DMS79 treated with DMSO at 0.1 percent for 48 hours (cell line): ENCODE measurements at places on chromosomes 1 and 21.

- DNase-seq = no peak
Observed at GRCh38 chr1:184990204-184990603, 15.9 kb upstream of the NIBAN1 start.

DNA sequence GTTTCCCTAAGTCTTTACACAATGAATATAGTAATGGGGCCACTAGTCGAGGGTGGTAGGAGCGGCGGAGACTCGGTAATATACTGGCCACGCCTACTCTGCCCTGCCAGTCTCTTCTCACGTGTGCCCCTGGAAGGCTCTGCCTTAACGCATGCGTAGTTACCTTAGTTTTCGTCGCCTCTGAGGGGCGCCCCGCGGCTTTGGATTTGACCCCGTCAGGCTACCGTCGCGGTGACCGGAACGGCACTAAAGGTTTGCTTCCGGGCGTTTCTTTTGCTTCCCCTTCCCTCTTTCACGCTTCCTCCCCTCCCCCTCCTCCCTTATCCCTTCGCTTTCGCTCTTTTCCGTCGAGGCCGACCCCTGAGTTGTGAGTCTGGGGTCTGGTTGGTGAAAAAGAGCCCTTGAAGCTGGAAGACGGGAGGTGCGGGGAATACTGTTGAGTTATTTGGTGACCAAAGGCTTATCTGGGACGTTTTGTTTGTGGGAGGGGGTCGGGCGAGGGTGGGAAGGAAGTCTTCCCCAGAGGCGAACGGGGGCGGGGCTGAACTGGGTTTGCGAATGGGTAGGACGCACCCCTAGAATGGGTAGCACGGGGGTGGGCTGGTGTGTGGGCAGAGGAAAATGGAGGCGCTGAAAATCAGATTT lies at the start of gene SETDB1:
SETDB1 (plus strand) TSS at position 267 of the 645 bp plus-strand sequence. CDS start 1,352 bp downstream, outside the sequence.
- DNase-seq = peak; percentile 98

DNA sequence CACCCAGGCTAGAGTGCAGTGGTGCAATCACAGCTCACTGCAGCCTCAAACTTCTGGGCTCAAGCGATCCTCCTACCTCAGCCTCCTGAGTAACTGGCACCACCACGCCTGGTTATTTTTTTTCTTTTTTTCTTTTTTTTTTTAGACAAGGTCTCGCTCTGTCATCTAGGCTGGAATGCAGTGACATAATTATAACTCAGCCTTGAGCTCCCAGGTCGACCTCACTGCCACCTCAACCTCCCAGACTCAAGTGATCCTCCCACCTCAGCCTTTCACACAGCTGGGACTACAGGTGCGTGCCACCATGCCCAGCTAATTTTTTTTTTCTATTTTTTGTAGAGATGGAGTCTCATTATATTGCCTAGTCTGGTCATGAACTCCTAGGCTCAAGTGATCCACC lies 66.9 kb upstream of the ECE1 start:
- no peak for DNase-seq

- DNase-seq = no peak
Observed at GRCh38 chr1:59055908-59056719, 240.8 kb upstream of the FGGY start.

- no peak for DNase-seq
Observed at GRCh38 chr1:174273190-174273589, 113.9 kb downstream of the RABGAP1L start.

GRCh38 chr1:41249319-41249718 lies 7.2 kb upstream of the SCMH1 start:
- DNase-seq = peak; percentile 86

- DNase-seq = no peak
Observed at GRCh38 chr1:223230161-223230881, 87.3 kb upstream of the TLR5 start.

GRCh38 chr1:212457740-212458338 lies 25.1 kb downstream of the NENF start:
- DNase-seq = peak; percentile 42

GRCh38 chr1:34898330-34898761 lies 31.1 kb downstream of the DLGAP3 start:
- DNase-seq = peak; percentile 55

- DNase-seq = peak; percentile 74
Observed at GRCh38 chr1:67686267-67687197, 1.5 kb downstream of the GADD45A start.

- DNase-seq = no peak
Observed at GRCh38 chr1:183922197-183922596, 115.3 kb downstream of the COLGALT2 start.

- no peak for DNase-seq
Observed at GRCh38 chr1:205802060-205802459, 10.9 kb downstream of the SLC41A1 start.

DNA sequence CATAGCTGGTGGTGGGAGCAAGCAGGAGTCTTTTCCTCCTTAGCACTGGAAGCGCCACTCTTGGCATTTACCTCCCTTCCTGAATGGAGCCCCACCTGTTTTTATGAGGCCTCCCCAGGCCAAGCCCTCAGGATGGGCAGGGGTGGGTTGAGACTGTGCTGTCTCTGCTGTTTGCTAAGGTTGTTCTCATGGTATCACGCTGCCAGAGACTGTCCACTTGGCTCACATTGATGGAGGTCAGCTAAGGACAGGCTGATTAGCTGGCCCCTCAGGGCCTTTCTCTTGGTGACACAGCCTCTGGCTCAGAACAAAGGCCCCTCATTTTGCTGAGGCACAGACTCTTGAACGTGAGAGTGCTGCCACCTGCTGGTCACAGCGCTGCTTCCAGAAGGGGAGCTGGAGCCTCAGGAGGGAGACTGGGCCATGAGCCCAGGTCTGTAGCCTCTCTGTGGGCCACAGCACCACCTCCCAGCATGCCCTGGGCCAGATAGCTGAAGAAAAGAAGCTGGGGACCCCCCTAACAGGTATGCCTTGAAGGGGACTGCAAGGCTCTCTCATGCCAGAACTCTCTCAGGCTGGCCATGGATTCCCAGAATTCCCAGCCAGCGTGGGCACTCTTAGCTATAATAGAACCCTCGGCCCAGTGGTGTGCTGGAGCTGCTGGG lies 85.6 kb downstream of the CD58 start:
- peak; percentile 76 for DNase-seq

GRCh38 chr1:224502459-224503160 lies 68.0 kb upstream of the WDR26 start:
- no peak for DNase-seq

- DNase-seq = peak; percentile 85
Observed at GRCh38 chr1:51622455-51622913, 5.6 kb downstream of the OSBPL9 start.

- no peak for DNase-seq
Observed at GRCh38 chr1:52238887-52239707, 97.2 kb downstream of the ZFYVE9 start.

DNA sequence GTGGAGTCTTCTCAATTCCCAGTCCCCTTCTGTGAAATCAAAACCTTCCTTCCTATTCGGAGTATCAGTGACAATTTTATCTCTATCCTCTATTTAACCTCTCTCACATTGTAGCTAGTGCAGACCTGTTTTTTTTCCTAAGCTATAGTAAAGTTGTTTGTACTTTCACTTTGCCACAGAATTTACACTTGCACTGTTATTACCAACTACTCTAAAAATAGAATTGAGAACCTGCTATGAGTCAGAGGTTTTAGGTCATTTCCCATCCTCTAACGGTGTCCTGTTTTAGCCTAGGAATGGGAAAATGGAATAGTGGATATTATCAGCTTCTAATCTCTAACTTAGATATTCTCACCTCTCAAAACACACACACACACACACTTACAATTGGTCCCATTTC lies 862.7 kb downstream of the NCAM2 start:
- no peak for DNase-seq

- DNase-seq = no peak
Observed at GRCh38 chr1:77975386-77975785, 3.5 kb downstream of the FUBP1 start.

DNA sequence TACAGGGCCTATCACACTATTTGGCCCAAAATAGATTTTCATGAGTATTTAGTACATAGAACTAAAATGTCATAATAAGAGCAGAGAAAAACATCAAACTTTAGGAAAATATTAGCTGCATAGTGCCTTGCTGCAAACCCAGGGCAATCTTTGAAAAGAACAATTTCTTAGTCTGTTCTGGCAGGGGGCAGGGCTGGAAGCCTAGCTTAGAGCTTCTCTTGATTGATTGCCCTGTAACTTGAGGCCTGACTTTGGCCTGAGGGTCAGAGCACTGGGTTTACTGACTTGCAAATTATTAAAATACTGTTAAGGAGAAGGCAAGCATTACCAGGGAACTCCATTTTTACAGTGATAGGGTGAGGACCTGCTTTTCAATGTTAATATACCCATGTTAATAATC lies 115.8 kb upstream of the SPAG17 start:
- no peak for DNase-seq

GRCh38 chr1:3382326-3383057 lies 72.0 kb upstream of the ARHGEF16 start:
- no peak for DNase-seq

DNA sequence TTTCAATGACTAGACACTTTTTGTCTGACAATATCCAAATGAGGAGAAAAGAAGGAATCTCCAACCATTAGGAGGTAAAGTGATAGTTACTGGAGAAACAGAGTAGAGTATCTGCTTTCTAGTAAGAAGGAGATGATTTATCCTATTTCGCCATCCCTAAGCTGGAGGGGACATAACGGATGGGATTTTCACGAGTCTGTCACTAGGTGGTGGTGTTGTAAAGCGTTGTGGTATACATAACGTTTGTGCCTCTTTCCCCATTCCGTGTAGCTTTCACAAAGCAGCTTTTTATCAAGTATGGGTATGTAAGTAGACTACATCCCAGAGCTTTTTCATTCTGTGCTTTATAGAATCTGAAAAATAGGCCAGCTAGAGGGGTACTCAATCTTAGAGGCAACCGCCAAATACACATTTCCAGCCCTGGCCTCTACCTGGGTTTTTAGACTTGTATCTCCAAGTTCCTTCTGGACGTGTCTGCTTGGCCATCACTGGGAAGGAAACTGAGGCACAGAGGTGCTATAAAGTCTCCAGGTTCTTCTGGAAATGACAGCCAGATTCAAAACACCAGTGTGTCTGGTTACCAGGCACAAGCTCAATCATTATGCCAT lies 33.3 kb upstream of the FAM3B start:
- DNase-seq = peak; percentile 78

- no peak for DNase-seq
Observed at GRCh38 chr1:22527122-22527521, 36.2 kb upstream of the EPHA8 start.

- DNase-seq = peak; percentile 97
Observed at GRCh38 chr1:89147678-89148658, 22.1 kb upstream of the GBP2 start.

DNA sequence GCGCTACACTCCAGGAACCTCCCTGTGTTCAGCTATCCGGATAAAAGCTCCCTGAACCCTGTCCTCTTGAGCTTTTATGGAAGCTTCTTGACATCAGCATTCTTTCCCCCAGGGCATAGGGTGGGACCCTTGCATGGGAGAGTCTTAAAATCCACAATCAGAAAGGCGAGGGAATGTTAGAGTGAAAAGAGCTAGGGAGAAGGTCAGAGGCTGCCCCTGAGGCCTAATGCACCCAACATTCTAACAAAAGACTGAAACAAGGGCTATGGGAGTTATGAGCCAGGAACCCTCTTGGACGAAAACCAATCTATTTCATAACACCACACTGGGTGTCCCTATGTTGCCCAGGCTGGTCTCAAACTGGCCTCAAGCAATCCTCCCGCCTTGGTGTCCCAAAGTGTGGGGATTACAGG lies 36.7 kb downstream of the NEK2 start:
- DNase-seq = no peak

DNA sequence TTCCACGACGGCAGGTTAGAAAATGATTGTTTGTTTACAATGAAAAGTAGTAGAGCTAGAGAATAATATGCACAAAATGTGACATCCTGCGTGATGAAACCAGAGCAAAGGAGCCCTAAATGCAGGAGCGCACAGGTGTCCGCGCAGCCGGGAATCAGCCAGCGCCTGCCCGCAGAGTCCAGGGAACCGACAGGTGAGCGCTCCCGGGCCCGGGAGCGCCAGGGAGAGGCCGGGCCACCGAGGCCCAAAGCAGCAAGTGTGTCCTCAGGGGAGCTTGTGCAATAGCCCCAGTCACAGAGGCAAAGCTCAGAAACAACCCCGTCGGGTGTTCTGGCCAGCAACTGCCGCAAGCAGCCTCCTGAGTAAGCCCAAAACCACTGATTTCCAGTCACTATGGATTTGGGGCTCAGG lies 789 bp upstream of the GALE start:
- DNase-seq = peak; percentile 34

DNA sequence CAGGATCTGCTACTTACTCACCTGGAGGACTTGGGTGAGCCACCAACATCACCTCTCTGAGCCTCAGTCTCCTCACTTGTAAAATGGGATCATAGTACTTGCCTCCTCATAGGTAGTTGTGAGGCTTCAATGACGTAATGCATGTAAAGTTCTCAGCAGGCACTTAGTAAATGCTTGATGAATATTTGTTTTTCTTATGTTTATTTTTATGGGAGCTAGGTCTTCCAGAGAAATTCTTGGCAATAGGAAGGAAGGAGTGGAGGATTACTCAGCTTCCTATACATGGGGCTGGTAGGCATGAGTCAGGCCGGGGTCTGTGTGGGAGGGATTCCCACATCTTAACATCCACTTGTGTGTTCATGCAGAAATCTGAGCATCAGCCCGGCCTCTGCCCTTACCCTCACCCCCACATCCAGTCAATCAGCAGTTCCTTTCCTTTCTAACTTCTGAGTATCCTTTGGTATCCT lies 95.4 kb upstream of the USP24 start:
- DNase-seq = no peak

- no peak for DNase-seq
Observed at GRCh38 chr1:210076620-210077019, 138.6 kb downstream of the SYT14 start.

- no peak for DNase-seq
Observed at GRCh38 chr1:233905416-233906051, 1.1 kb downstream of the SLC35F3 start.

GRCh38 chr1:9815150-9815549 lies 8.6 kb downstream of the CLSTN1 start:
- no peak for DNase-seq

DNA sequence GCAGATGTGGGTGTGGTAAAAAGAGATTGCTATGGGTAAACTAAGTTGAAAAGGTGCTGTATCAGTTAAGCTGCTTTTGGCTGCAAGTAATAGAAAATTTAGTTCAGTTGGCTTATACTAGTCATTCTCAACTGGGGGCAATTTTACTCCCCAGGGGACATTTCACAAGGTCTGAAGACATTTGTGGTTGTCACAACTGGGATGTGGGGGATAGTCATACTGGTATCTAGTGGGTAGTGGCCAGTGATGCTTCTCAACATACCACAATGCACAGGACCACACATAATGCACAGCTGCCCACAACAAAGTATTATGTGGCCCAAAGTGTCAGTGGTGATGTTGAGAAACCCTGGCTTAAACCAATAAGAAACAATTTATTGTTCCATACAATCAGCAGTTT lies 31.4 kb downstream of the SERTAD4 start:
- no peak for DNase-seq

DNA sequence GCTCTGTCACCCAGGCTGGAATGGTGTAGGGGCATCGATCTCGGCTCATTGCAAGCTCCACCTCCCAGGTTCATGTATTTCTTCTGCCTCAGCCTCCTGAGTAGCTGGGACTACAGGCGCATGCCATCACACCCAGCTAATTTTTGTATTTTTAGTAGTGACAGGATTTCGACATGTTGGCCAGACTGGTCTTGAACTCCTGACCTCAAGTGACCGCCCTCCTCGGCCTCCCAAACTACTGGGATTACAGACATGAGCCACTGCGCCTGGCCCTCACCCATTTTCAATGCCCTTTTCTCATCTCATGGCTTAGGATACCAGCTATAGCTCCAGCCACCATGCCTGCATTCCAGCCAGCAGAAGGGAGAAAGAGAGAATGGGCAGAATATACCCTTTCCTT lies 12.9 kb upstream of the SOX13 start:
- DNase-seq = no peak
